Activated CD8-positive, alpha-beta memory T cell treated with anti-CD3 and anti-CD28 coated beads for 24 hours (primary cell): ENCODE measurements at places on chromosomes 4 and X.

DNA sequence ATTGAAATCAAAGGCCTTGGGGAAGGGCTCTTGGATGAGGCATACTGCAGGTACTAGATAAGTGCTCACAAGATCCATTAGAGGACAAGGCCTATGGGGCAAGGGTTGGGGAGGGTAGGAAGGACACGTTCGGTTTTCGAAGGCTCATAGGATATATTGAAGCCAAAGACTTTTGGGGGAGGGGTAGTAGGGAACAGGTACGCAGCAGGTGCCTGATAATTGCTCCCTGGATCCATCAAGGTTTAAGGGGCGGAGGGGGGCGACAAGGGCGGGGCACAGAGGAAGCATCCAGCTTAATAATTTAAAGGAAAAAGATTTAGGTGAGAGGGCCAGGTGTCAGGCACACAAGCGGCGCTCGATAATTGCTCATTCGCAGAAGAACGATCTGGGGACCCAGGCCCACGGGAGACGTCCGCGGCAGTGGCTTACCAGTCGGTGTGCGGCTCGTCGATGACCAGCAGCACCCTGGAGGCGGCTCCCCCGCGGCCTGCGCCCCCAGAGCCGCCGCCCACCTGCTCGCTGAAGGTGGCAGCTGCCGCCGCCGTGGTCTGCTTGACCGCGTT, 653 bp downstream of the SYN1 start:
- no peak for DNase-seq

DNA sequence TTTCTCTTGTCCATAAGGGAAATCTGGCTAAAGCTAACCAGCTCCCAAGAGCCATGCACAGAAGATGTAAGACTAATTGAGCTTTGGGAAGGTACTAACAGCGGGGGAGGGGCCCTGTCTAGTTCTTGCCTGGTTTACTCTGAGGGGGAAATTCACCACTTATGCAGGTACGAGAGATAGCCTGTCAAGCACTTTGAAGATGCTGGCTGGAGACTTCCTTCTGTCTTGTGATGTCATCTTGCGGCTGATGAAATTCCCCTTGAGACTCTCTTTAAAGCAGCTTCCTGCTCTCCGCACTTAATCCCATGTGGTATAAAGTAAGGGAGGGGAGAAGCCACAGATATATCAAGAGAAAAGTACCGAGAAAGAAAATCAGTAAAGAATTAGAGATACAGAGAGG, 345.3 kb downstream of the MAPK10 start:
- DNase-seq: no peak

DNA sequence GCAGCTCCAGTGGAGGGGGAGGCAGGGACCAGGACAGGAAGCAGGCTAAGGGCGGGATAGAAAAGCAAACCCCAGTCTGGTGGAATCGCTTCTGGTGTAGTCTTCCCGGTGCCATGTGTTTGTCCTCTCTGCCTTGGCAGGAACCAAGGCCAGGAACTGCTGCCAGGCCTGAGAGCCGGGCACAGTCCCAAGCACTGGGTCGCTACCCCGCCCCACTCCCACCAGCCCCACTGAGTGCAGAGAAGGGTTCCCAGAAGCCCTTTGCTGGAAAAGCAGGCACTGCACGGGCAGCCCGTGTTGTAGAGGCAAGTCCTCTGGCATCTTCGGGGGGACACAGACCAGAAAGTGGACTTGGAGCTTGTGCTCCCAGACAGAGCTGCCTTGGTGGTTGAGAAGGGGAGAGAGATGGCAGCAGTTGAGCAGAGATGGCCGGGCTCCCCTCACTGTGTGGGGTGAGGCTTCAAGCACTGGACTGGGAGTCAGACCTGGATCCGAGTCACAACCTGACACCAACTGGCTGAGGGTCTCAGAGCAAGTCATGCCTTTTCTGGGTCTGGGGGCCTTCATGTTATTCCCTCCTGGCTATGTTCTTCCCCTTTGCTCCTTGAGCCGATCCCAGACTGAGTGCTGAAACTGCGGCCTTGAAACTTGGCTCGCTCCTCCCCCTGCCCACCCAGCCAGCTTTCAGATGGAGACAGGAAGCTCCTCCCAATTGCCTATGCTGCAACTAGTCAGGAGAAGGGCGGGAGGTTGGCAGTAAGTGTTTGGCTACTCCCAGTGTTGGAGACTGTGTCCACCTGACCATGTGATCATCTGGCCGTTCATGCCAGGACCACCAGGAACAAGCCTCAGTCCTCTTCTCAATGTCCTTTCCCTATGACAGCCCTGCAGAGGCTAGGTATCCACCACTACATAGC, 59.7 kb upstream of the MTM1 start:
- DNase-seq: no peak

DNA sequence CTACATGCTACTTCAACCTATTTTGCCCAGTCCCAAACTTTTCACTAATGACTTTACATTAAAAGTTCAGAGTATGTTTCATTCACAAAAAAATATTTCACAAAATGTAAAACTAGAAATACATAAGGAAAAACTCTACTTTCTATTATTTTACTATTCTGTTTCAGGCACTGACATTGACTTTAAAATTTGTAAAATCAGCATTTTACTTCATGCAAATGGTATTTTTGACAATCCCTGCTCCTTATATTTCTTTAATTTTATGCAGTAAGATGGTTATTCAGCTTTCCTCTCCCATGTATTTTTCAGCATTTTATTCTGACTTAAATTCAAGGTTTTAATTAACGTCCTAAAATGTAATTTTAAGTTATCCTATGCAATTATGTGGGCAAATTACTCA, 178.5 kb downstream of the COL25A1 start:
- DNase-seq: no peak

GRCh38 chr4:21752616-21753015, 196.0 kb downstream of the KCNIP4 start:
- no peak for DNase-seq

DNA sequence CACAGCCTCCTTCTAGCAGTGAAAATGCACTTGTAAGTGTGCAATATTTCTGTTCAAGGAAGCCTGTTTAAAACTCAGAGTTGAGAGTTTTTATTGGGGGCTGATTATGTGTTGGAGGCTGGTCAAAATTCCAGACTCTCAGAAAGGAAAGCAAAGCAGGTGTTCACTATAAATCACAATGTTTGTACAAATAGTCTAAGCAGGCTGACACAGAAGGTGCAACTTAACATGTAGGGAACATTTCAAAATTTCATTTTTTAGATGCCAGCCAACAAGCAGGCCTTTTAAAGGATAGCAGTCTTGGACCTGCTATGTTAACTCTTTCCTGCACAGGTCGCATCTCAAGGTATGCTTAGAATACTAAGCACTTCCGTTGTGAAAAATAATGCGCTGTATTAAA, 112.3 kb upstream of the IL13RA1 start:
- DNase-seq: no peak
